ENCODE measurements at places on chromosomes 11 and 22.

- no peak for DNase-seq
Observed at GRCh38 chr11:123302751-123303195, 107.7 kb upstream of the CLMP start.

DNA sequence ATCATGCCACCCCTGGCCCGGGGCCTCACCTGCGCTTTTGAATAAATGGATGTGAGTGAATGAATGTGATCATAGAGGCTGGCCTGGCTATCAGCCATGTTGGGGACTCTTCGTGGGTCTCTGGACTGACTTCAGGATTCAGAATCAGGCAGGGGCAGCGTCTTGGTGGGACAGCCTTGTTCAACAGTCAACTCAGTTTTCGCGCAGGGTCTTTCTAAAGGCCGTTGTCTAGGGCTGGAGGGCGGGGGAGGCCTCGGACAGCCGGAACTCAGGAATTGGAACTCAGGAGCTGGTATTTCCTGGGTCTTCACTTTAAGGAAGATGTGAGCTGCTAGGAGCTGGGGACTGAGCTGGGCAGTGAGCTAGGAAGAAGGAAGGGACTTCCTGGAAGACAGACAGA lies 146.0 kb downstream of the CACNA1I start:
- DNase-seq = no peak

- DNase-seq = no peak
Observed at GRCh38 chr22:19215360-19215759, 36.8 kb upstream of the SLC25A1 start.

DNA sequence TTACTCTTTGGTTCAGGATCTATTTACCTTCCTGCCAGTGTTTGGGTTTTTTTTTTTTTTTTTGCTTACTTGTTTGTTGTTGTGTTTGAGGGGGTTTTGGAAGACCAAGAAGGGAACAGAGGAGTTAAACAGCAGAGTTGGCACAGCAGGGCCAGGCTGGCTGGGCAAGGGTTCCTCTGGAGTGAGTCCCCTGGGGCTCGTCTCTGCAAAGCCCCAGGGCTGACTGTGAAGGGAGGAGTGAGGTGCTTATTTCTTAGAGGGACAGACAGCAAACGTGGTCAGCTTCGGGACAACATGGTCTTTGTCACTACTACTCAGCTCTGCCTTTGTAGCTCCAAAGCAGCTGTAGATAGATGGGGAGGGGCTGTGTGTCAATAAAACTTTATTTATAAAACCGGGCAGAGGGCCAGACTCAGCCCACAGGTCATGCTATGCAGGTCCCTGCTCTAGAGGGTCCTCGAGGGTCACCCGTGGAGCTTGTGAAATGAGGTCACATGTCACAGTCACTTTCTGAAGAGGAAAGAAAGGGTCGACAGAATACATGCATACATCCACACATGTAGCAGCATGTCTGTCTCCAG lies 1404.7 kb downstream of the BRD1 start:
- no peak for DNase-seq

- DNase-seq = no peak
Observed at GRCh38 chr22:49929994-49930575, 11.7 kb downstream of the CRELD2 start.
